Kidney tubule cell (primary cell): ENCODE measurements at places on chromosomes 3 and 15.

- DNase-seq: no peak
Measured at GRCh38 chr15:94028121-94028520, 203.2 kb upstream of the MCTP2 start.

DNA sequence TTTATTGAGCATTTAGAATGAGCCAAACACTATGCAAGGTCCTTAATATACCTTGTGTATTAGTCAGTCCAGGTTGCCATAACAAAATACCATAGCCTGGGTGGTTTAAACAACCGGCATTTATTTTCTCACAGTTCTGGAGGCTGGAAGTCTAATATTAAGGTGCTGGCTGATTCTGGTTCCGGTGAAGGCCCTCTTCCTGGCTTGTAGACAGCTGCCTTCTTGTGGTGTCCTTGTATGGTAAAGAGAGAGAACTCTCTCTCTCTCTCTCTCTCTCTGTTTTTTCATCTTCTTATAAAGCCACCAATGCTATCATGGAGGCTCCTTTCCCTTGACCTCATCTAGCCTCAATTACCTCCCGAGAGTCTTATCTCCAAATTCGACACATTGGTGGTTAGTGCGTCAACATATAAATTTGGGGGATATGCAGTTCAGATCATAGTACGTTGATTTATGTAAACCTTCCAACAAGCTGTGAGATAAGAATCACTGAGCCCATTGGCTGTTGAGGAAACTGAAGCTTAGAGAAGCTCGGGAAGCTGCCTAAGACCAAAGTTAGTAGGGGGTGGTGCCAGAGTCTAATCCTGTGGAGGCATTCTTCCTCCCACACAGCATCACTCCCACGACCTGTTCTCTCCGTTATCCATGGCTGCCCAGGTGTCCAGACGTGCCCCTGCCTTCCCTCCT, 298.0 kb upstream of the PROK2 start:
- DNase-seq: no peak

- peak; percentile 65 for DNase-seq
Measured at GRCh38 chr3:45705839-45706808, 16.9 kb downstream of the SACM1L start.

DNA sequence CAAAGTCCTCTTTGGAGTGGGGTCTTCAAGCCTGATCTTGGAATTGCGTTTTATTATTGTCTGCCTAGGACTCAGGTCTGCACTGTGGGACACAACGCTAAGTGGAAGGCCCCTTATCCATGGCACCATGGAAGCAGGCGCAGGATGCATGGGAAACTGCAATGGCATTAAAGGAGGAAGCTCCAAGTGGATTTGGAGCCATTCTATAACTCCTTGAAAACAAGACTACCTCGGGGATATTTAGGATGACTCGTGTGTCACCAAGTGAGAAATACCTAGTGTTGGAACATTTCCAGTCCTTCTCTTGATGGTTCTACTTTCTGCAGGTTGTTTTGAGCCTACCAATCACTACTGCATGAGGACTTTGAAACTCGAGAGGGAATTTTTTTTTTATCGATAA, 126.6 kb upstream of the ZBED2 start:
- DNase-seq: peak; percentile 17

DNA sequence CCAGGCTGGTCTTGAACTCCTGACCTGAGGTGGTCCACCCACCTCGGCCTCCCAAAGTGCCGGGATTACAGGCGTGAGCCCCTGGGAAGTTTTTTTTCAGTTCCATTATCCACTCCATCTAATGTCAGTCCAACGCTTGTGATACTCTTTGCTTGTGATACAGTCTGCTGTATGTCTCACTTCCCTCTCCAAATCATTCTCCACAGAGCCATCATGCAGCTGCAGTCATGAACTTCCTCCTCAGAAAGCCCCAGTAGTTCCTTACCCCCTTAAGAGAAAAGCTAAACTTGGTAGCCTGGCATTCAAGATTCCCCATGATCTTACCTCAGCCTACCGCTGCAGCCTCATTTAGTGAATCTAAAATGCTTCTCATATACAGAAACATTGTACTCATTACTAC, 2.3 kb downstream of the ARPC4 start:
- no peak for DNase-seq

- no peak for DNase-seq
Measured at GRCh38 chr3:40470701-40471100, 6.2 kb upstream of the ZNF619 start.

- peak; percentile 81 for DNase-seq
Measured at GRCh38 chr3:156246961-156247725, 126.8 kb downstream of the KCNAB1 start.

DNA sequence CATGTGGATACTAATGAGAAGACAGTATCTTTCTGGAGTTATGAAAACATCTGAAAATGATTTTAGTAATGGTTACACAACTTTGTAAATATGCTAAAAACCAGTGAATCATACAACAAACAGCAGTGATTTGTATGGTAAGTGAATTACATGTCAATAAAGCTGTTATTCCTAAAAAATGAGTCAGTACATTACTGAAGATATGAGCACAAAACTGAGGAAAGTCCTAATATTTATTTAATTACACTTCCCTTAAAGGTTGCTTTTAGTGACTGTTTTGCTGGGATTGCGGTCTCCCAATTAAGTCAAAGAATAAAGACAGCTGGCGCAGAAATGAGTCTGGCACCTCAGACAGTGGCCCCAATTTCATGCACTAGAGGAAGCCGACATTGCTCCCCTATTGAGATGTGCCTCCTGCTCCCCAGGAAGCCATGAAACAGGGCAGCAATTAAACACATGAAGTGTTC, 50.9 kb upstream of the FSIP1 start:
- no peak for DNase-seq

GRCh38 chr3:46642971-46643370, 30.6 kb downstream of the FAM240A start:
- no peak for DNase-seq

DNA sequence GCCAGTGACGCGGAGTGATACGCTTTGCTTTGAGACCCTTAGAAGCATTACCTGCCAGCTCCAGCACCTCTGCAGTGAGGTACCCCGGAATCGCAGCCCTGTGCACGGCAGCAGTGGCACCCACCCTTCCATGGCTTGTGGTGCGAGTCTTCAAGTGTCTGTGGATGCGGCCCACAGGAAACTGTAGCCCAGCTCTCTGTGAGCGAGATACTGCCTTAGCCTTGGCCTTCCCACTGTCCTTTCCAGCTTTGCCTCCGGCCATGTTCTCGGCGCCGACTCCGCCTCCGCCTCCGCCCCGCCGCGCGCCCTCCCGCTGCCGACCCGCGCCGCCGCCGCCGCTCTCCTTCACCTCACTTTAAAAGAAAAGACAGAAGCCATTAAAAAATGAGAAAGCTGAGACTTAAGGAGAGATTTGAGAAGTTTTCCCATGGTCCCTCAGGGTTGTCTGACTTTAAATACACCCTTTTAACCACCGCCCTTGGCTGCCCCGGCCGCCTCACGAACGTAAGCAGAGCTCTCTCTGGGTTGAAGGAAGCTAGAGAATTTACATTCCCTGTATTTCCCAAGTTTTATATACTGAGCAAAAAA, 78.5 kb upstream of the FAM174B start:
- DNase-seq: peak; percentile 52

DNA sequence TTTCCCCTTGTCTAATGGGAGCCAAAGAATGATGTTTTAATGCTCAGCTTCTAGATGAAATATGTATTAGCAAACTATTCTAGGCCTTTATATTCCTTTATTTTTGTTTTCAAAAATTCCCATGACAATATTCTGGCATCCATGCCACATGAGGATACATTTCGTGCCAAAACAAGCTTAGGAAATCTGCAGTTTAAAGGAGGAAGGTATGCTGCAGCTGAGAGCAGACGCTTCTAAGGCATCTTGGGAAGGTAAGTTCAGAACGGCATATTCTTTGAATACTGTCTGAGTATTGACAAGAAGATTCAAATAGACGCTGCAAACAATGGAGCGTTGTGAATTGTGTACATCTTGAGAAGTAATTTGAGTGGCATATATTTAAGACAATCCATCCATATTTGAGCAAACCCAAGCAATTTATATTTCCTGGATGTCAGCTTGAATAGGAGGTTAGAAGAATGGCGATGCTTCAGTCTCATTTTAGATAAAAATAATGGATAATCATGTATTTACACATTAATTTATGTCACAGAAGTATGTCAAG, 158.6 kb downstream of the RAP2B start:
- DNase-seq: no peak

GRCh38 chr15:97234851-97235610, 725.5 kb upstream of the ARRDC4 start:
- peak; percentile 68 for DNase-seq

GRCh38 chr15:36370731-36371112, 208.7 kb upstream of the CDIN1 start:
- DNase-seq: peak; percentile 82

DNA sequence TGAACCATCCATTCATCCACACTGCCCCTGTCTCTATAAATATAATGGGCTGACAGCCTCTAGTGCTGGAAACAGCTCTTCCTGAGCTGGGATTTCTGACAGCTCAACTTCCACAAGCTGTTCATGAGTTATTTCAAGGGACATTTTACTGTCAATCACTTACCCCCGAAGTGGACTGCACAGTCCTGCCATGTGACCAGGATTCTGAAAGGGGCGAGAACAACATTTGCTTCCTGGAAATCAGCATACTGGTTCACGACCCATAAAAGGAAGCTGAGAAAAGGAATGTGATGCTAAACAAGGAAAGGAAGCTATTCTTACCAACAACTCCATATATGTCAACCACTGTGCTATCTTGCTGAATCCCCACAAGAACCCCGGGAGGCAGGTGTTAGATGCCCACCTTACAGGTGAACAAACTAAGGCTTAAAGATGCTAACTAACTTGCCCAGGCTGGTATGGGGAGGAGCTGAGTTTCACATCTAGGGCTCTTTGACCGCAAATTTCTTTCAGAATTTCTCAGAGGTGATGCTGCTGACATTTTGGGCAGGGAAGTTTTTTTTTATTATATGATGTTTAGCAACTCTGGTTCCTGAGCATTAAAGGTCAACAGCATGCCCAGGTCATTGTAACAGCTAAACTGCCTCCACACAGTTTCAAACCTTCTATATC, 16.5 kb upstream of the REC114 start:
- no peak for DNase-seq

DNA sequence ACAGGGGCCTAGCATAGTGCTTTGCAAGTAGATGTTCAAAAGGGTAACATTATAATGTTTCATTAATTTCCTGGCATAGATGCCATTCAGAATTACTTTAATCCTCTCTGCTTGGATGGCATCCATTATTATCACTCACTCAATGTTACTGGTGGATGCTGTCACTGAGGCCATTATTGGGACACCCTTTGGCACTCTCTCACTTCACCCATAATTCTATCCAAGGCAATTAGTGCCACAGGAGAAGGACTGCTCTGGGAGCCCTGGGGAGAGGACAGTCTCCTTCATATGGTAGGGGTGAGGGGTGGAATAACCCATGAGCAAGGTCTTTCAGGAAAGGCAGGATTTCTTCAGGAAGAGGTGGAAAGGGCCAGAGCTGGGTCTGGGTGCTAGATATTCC, 28.7 kb upstream of the SLC28A1 start:
- no peak for DNase-seq
